Esophagus mucosa (tissue), 1 donor: ENCODE measurements at places on chromosomes 11 and 22.
A peak's percentile ranks its signal among the peaks of the same experiment; 100 is the strongest.

DNA sequence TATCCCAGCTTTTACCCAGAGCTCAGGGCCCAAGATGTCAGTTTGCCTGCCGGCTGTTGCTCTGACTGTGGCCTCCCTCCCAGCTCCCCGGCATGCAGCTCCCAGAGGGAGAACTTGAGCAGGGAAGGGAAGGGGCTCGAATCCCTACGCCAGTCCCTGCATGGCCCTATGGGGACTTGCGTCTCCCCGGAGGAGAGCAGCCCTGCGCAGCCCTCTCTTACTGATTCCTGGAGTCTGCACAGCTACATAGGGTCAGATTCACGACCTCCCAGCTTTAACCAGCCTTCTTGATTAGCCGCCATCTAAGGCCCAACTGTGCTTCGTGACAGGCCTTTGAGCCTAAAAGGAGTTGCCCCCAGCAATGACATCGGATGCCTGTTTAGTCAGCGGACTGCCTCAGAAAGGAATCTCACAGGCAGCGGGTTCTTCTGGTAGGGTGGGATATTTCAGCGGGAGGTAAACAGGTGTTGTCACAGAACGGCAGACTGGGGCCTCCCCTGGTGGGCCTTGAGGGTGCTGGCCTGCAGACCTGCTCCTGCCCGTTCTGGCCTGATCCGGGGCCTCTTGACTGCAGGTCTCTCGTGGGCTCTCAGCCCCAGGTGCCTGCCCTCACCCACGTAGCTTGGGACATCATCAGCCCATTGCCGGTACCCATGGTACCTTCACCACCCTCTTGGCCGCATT is 43.8 kb upstream of the KCNQ1OT1 start:
- ATAC-seq = no peak

DNA sequence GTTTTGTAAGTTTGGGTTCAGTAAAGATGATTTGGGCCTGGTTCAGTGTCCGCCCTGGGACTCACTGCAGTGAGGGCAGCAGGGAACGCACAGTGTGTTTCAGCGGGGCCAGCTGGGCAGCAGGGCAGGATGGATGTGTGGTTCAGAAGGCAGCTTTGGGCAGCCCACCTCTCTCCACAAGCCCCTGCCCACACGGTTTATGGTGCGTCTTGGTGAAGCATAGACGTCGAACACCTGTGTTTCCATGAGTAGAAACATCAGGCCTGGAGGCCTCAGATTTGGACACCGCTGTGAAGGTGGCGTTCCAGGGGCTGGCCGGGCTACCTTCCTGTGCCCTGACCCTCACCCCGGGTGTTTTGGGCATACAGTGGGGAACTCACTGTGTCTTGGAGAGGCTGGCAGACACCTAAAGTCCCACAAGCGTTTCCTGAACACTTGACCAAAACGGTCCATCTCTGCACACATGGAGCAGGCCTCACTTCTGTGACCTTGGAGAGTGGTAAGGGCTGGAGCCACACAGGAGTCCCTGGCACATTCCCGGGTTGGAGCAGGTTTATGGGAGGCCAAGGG is 59.0 kb downstream of the ST14 start:
- ATAC-seq = no peak

GRCh38 chr22:30217698-30218560 is 28.6 kb downstream of the LIF start:
- no peak for ATAC-seq

DNA sequence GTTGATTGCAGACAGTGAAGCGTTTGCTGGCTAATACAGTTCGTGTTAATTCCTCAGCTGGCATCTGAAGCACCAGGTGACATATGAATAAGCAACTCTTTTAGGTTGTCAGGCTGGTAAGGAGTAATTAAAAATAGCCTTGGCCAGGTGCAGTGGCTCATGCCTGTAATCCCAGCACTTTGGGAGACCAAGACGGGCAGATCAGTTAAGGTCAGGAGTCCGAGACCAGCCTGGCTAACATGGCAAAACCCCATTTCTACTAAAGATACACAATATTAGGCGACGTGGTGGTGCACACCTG is 74.9 kb downstream of the CECR2 start:
- ATAC-seq = no peak

DNA sequence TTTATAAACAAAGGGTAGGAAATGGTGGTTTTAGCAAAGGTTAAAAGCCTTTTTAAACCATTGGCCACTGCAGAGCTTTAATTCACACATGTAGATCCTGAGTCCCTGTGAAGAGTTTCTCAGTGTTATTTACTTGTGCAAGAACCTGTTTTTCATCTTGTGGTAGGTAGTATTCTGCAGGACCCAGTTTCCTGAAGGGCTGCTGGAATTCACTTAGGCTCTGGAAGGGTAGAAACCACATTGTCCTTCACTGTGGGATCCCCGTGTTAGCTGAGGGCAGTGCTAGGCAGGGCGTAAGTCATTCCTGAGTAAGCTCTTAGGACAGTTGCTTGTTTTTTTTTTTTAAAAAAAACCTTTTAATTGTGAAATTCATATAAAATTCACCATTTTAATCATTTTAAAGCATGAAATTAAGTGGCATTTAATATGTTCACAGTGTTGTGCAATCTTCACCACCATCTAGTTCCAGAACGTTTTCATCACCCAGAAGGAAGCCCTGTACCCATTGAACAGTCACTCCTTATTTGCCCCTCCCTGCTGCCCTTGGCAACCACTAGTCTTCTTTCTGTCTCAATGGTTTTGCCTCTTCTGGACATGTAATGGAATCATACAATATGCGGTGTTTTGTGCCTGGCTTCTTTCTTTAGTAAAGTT is 77.7 kb downstream of the C22orf31 start:
- peak; percentile 54 for ATAC-seq
